ENCODE measurements at places on chromosomes 7 and 10. TPM values are rescaled to one million over a fixed set of nuclear protein-coding genes. Genes with fewer than 3 reads are reported as not detected.

- H3K4me3 ChIP-seq, result no peak overlapping the region
- H3K36me3 ChIP-seq, result peaks cover 3% of the 10 kb centered on the region
- no peaks in the 10 kb centered on the region for H3K27me3 ChIP-seq
Measured at GRCh38 chr7:101912716-101913110, 95.3 kb downstream of the CUX1 start.

- no peak overlapping the region for H3K27ac ChIP-seq
- peaks cover 16% of the 10 kb centered on the region for H3K4me1 ChIP-seq
- H3K36me3 ChIP-seq, result no peaks in the 10 kb centered on the region
- peaks cover 19% of the 10 kb centered on the region for H3K27me3 ChIP-seq
- no peak for DNase-seq
- peak overlapping the region; percentile 72 for H3K4me3 ChIP-seq
Measured at GRCh38 chr10:102230861-102231356, 4.8 kb downstream of the ELOVL3 start.

DNA sequence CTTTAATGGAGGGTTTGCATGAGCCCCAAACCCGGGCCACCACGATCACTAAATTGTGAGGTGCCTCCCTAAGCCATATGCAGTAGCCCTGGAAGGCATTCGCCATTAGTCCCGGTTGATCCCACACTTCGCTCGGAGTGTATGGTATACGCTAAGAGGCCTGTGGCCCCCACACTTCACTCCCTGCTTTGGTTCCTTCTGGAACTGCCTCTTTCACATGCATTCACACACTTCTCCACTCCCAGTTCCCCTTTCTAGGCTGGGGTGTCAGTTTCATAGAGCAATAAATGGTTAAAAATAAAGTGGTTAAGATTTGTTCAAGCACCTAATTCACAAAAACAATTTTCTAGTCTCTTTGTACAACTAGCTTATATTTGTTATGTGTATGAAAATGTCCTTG, 212.1 kb upstream of the KCND2 start:
- DNase-seq, result no peak
- H3K27ac ChIP-seq, result no peak overlapping the region
- H3K36me3 ChIP-seq, result no peaks in the 10 kb centered on the region
- no peaks in the 10 kb centered on the region for H3K27me3 ChIP-seq

GRCh38 chr10:100655760-100656421, 89.5 kb upstream of the PAX2 start:
- peaks cover 22% of the 10 kb centered on the region for H3K4me1 ChIP-seq
- no peak overlapping the region for H3K27ac ChIP-seq
- H3K36me3 ChIP-seq, result peaks cover 3% of the 10 kb centered on the region
- DNase-seq, result no peak
- peak overlapping the region; percentile 46 for H3K4me3 ChIP-seq

DNA sequence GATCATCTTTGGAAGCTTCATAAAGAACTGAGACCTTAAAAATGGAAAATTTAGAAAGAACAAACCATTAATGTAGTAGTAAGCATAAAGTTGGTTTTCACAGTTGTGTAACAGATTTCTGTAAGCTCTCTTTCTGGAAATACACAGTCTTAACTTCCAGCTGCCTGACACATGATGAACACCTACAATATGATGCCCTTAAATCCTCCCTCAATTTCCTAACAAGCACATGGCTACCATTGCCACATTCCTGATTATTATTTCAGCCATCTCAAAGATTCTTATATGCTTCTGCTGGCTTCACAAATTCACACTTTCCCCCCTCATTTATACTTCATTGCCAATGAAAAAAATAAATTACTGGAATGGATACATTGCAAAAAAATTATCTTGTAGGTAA, 49.4 kb downstream of the PLXDC2 start:
- peaks cover 16% of the 10 kb centered on the region for H3K36me3 ChIP-seq
- H3K4me1 ChIP-seq, result peaks cover 11% of the 10 kb centered on the region
- H3K4me3 ChIP-seq, result no peak overlapping the region
- no peak for DNase-seq
- no peak overlapping the region for H3K27ac ChIP-seq

CYP2E1 gene
- 6.3 TPM for total RNA-seq

AGMO gene
- total RNA-seq, result 3.8 TPM

GRCh38 chr10:43383204-43383971, 12.0 kb downstream of the FXYD4 start:
- peak; percentile 48 for DNase-seq
- peaks cover 19% of the 10 kb centered on the region for H3K36me3 ChIP-seq
- H3K27ac ChIP-seq, result peak overlapping the region; percentile 57
- peaks cover 13% of the 10 kb centered on the region for H3K4me1 ChIP-seq

SPDYE6 gene
- not detected for total RNA-seq

AKR1C8 gene
- not detected for total RNA-seq

DNA sequence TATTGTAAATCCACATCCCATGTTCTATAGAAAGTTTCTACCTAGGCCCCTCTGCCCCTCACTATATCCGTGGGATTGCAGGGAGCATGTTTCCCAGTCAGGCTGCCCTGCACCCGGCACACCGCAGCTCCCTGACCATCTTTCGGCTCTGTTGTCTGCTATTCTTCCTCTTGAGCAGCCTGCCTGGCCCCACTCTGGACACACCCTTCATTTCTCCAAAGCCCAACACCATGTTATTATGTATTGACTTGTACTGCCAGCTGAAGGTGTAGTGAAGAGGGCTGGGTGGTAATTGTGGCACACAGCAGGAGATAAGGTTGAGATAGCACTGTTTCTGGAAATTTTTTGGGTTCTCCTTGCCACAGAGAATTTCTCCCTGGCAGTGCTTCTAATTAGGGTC, 9.8 kb downstream of the LRMDA start:
- no peak overlapping the region for H3K27ac ChIP-seq
- DNase-seq, result no peak
- H3K4me3 ChIP-seq, result no peak overlapping the region
- no peaks in the 10 kb centered on the region for H3K4me1 ChIP-seq
- peaks cover 9% of the 10 kb centered on the region for H3K36me3 ChIP-seq

- no peaks in the 10 kb centered on the region for H3K4me1 ChIP-seq
- H3K27ac ChIP-seq, result no peak overlapping the region
- H3K4me3 ChIP-seq, result no peak overlapping the region
- H3K36me3 ChIP-seq, result no peaks in the 10 kb centered on the region
Measured at GRCh38 chr10:61354401-61354975, 98.7 kb downstream of the TMEM26 start.

DNA sequence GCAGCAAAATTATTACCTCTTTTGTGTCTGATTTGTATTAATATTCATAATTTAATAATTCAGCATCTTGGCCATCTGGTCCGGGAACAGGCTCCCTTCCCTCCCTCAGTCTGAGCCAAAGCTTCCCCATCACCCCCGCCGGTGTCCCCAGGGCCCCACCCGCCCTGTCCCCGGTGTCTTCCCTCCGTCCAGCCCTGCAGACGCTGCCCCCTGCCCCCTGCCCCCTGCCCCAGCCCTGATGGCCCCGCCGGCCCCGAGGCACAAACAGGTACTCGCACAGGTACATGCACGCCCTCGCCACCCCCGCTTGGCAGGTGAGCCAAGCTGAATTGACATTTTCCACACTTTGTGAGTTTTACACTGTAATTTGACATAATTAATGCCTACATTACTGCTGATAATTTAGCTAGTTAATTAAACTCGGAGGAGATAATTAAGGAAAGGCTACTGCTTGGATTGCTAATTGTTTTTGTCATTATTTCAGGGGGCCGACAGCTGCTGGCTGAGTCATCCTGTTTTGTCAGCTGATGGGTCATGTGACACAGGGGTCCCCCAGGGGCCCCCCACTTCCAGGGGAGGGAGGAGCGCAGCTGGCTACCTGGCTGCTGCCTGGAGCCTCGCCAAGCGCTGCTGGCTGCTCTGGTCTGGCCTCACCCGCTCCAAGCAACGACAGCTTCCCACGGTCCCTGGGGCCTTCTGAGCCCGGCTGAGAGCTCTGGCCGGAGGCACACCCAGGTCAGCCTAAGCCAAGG, 36.6 kb downstream of the MICALL2 start:
- peaks cover 3% of the 10 kb centered on the region for H3K4me1 ChIP-seq
- no peaks in the 10 kb centered on the region for H3K36me3 ChIP-seq
- DNase-seq, result no peak
- H3K4me3 ChIP-seq, result no peak overlapping the region

DNA sequence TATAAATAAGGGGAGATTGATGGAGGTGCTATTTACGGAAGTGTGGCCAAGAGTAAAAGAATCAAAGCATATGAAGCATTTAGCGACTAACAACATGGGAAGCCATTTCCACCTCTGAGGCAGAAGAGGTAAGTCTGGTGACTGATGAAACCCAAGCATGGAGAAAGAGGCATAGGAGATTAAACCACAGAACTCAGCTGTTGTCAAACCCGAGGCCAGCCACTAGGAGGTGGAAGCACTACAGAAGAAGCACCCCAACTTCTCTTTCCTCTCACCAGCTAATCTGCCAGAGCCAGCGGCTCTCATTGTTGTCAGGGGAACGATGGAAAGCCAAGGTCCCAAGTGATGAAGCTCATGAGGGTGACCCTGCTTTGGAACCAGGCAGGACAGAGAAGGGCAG, 19.6 kb upstream of the CNTNAP2 start:
- H3K4me3 ChIP-seq, result no peak overlapping the region
- no peak overlapping the region for H3K27ac ChIP-seq
- peaks cover 4% of the 10 kb centered on the region for H3K27me3 ChIP-seq
- no peak for DNase-seq
- no peaks in the 10 kb centered on the region for H3K36me3 ChIP-seq

DNA sequence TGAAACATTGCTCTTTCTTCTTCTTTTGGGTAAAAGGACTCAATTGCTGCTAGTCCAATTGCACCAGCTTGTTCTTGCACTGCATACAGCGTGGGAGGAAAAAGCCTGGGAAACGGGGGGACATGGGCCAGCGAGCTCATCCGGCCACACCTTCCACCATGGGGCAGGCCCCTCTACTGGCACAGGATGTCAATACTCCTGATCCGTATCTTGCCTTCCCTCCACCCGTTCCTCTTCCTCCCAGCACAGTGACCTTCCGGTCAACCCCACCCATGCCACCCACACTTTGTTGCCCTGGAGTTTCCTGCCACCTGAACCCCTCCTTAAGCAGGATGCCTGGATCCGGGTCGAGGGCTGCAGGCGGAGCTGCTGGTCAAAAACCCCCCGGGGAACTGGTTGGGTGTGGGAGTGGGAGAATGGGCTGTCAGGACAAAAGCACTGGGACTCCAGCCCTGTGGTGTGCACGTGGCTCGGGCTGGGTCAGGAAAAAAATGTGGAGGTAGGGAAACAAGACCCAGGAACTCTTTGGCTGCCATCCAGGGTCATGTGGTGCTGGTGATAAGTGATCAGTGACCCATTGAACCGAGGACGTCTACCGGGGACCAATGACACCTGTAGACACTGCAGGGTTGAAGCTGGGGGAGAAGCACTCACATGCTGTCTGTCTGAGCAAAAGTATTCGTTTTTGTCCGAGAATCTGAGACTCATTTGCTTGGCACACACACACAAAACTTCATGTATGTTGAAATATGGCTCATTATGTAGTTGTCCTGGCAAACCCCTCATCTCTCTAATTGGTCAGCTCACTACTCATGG, 8.1 kb downstream of the IL2RA start:
- DNase-seq, result no peak
- no peak overlapping the region for H3K27ac ChIP-seq
- H3K36me3 ChIP-seq, result no peaks in the 10 kb centered on the region
- peaks cover 8% of the 10 kb centered on the region for H3K4me1 ChIP-seq
- H3K27me3 ChIP-seq, result peaks cover 47% of the 10 kb centered on the region

DNA sequence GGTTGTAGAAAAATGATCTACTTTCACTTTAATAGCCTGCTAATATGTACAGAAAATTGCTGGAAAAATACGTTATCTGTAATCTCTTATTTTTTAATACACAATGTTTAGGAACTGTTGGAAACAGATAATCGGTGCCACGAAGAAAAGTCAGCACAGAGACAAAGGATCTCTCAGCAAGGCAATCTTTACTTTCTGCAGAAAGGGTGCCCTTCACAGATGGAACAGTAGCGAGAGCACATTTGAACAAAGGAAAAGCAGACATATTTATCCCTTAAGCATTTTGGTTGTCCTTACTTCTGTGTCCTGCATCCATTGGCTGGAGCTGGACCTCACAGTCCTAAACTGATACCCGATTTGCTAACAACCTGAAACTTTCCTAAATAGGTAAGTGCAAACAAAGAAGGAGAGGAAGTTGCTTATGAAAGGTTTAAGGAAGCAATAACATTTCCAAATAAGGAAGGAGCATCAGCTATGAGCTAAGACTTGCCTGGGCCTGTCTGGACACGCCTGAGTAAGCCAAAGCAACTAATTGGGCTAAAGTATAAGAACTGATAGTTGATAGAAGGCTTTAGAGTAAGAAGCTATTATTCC, 640.0 kb downstream of the SH2D4B start:
- no peak overlapping the region for H3K4me3 ChIP-seq
- no peak for DNase-seq
- no peaks in the 10 kb centered on the region for H3K36me3 ChIP-seq
- no peaks in the 10 kb centered on the region for H3K4me1 ChIP-seq
- no peaks in the 10 kb centered on the region for H3K27me3 ChIP-seq
- no peak overlapping the region for H3K27ac ChIP-seq

GRCh38 chr10:4390219-4390618, 435.8 kb upstream of the AKR1E2 start:
- H3K27me3 ChIP-seq, result no peaks in the 10 kb centered on the region
- no peaks in the 10 kb centered on the region for H3K36me3 ChIP-seq
- H3K4me3 ChIP-seq, result no peak overlapping the region

DNA sequence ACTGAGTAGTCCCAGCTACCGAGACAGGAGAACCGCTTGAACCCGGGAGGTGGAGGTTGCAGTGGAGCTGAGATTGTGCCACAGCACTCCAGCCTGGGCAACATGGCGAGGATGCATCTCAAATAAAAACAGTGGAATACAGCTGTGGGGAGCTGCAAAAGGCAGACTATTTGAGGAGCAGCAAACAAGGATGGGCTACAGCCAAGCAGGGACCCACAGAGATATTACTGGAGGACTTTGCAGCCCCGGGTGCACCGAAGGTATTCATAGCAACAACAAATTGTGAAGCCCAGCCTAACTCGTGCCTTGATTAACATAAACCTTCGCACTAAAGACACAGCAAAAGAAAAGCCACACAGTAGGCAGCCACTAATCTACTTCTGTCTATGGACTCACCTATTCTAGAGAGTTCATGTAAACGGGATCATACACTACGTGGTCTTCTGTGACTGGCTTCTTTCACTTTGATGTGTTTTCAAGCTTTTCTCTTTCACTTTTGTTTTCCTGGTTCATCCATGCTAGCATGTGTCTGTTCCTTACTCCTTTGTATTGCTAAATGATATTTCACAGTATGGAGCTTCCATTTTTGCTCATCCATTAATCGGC, 34.0 kb downstream of the PODXL start:
- peak; percentile 35 for DNase-seq
- no peak overlapping the region for H3K4me3 ChIP-seq
- H3K27ac ChIP-seq, result no peak overlapping the region
- no peaks in the 10 kb centered on the region for H3K36me3 ChIP-seq
- H3K27me3 ChIP-seq, result no peaks in the 10 kb centered on the region
- H3K4me1 ChIP-seq, result peaks cover 43% of the 10 kb centered on the region

CNTNAP2 gene
- 1.2 TPM for total RNA-seq

CYP2C18 gene
- total RNA-seq, result 0.17 TPM

CPA2 gene
- not detected for total RNA-seq

DNA sequence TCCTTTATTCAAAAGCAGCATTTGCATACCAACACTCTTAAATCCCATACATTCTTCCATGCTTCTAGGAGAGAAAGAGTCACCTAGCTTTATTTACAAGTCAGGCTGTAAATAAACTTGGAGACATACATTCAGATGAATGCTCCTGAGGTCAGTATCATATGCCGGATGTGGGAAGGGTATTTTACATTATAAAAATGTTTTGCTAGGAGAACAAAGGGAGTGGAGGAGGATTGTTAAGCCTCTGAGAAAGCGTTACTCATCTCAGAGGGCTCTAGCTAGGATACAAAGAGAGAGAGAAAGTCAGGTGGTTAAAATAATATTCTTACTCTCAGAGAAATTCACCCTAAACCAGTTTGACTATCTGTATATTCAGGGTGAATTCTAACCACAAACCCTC, 300.9 kb upstream of the NPSR1 start:
- H3K27me3 ChIP-seq, result no peaks in the 10 kb centered on the region
- peaks cover 40% of the 10 kb centered on the region for H3K4me1 ChIP-seq
- no peak overlapping the region for H3K4me3 ChIP-seq
- no peak for DNase-seq
- no peak overlapping the region for H3K27ac ChIP-seq
- no peaks in the 10 kb centered on the region for H3K36me3 ChIP-seq
